ENCODE measurements at places on chromosomes 1 and 21.

GRCh38 chr1:40592107-40592803, 60.8 kb downstream of the ZNF684 start:
- DNase-seq: no peak

- no peak for DNase-seq
These were observed 13.3 kb downstream of the KIF26B start for GRCh38 chr1:245168086-245168485.

GRCh38 chr1:233988963-233989696, 84.7 kb downstream of the SLC35F3 start:
- DNase-seq: no peak

DNA sequence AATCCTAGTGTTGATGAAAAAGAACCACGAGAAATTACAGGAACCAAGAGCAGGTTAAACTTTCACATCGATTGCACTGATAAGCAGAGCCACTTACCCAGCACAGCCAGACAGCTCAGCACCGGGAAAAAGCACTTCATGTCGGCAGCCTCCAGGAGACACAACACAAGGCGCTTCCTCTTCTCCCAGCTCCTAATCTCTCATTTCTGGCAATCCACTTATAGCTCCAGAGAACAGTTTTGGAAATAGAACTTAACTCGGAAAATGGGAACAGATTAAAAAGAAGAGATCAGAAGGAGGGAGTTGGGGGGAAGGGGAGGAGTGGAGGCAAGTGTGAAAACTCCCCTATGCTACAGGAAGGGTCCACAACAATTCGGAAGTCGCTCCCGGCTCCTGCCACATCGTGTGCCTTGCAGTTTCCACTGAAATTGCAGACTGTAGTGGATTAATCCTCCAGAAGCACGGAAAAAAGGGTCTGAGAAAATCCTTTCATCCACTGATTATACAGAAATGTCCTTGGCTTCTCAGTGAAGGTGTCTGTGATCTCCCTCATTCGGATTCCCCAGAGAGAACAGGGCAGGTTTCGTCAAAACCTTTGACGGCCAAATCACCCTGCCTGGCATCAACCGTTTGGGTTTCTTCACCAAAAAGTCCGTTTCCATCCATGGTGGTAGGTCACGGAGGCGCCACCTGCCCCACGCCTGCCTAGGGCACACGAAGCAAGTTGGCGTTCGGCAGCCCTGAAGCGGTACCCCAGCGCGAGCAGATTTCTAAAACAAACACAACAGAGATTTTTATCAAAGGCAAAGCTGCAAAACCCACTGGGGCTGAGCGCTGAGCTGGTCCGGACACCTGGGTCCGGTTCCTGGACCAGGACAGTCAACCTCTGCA, 1.1 kb downstream of the IGSF3 start:
- no peak for DNase-seq
